PC-3 (cell line): ENCODE measurements at places on chromosomes 3 and 15.

GRCh38 chr15:100940767-100941379 lies 21.7 kb downstream of the LRRK1 start:
- no peak for DNase-seq
- H3K27ac ChIP-seq, result no peak overlapping the region
- no peak overlapping the region for H3K4me3 ChIP-seq
- H3K36me3 ChIP-seq, result no peaks in the 10 kb centered on the region
- no peaks in the 10 kb centered on the region for H3K27me3 ChIP-seq
- H3K4me1 ChIP-seq, result no peaks in the 10 kb centered on the region

DNA sequence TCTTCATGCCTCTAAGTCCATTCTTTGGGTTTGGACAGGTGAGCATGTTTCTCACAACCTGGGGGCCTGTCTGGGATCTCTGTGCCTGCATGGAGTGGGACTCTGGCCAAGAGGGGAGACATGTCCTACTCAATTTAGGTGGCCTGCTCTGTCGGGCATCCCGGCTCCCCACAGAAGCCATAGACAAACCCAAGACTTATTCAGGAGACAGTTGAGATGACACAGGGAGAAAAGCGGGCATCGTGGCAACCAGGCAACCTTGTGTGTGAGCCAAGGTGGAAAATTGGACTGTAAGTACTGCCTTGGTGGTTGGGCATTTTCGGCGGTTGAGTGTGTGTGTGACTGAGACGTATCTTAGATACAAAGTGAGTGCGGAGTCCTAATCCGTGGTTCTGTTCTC lies 40.5 kb downstream of the PPCDC start:
- no peak overlapping the region for H3K4me3 ChIP-seq
- H3K36me3 ChIP-seq, result no peaks in the 10 kb centered on the region
- DNase-seq, result no peak

DNA sequence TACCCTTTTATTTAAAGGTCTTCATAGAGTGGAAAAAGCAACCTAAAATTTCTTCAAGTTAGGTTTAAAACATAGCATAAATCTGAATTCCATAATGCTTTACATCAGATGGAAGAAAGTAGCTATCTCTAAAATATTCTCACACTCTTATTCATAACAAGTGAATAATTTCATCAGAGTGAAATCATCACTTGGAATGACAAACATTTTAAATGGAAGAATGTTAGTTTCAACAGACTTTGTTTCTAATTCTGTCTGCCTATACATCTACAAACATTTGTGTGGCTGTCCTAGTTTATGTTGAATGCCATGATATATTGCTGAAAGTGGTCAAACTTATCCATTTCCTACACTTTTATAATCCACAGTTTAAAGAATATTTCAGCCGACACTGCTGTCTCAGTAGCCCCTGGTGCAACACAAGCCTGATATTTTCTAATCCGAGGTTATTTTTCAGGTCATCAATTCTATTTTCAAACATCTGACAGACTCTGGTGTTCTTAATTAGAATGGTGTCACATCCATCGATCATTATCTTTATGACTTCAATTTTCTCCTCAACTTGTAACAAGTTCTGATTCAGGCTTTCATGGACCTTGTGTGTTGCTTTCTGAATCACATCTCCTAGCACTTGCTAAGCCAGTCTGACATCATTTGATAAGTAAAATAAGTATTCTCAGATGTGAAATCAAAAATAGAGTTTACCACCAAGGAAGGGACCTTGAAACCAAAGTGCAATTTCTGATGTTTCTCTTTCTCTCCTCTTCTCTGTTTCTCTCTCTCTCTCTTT lies 17.1 kb upstream of the CNTN3 start:
- no peaks in the 10 kb centered on the region for H3K4me1 ChIP-seq
- H3K27me3 ChIP-seq, result no peaks in the 10 kb centered on the region
- no peak overlapping the region for H3K4me3 ChIP-seq
- no peak for DNase-seq
- H3K36me3 ChIP-seq, result no peaks in the 10 kb centered on the region
- no peak overlapping the region for H3K27ac ChIP-seq

DNA sequence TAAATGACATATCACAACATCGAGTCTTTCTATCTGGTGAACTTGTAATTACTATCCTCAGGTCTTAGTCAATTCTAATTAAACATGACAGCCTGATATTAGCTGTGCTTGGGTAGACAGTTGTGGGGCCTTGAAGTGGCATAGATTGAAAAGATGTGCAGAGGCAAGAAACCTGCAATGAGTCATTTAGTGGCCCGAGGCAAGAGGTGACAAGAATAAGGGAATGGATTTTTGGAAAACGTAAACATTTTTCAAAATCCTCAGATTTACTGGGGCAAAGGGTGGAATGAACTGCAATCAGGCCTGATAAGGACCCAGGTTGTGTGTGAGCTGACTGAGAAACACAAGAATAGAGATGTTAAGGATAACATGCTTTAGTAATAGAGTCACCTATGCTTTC lies 29.5 kb upstream of the ULK4 start:
- H3K27me3 ChIP-seq, result no peaks in the 10 kb centered on the region
- H3K27ac ChIP-seq, result no peak overlapping the region
- H3K4me1 ChIP-seq, result peaks cover 16% of the 10 kb centered on the region
- peak; percentile 67 for DNase-seq
- H3K4me3 ChIP-seq, result no peak overlapping the region

GRCh38 chr3:13296662-13297061 lies 123.5 kb downstream of the NUP210 start:
- no peaks in the 10 kb centered on the region for H3K36me3 ChIP-seq
- no peaks in the 10 kb centered on the region for H3K27me3 ChIP-seq
- H3K4me1 ChIP-seq, result peaks cover 8% of the 10 kb centered on the region
- H3K27ac ChIP-seq, result no peak overlapping the region

- DNase-seq, result no peak
- H3K4me3 ChIP-seq, result no peak overlapping the region
- H3K36me3 ChIP-seq, result no peaks in the 10 kb centered on the region
- H3K27me3 ChIP-seq, result no peaks in the 10 kb centered on the region
- no peak overlapping the region for H3K27ac ChIP-seq
Measured at GRCh38 chr3:85164436-85164835, 205.6 kb downstream of the CADM2 start.

GRCh38 chr3:12994357-12994606 lies 78.9 kb downstream of the IQSEC1 start:
- H3K27me3 ChIP-seq, result no peaks in the 10 kb centered on the region
- peaks cover 29% of the 10 kb centered on the region for H3K4me1 ChIP-seq
- peak overlapping the region; percentile 84 for H3K4me3 ChIP-seq
- peak overlapping the region; percentile 21; the same call in 1 of the 2 replicates for H3K27ac ChIP-seq

- DNase-seq, result no peak
- H3K4me1 ChIP-seq, result peaks cover 55% of the 10 kb centered on the region
- H3K27ac ChIP-seq, result no peak overlapping the region
- peaks cover 67% of the 10 kb centered on the region for H3K36me3 ChIP-seq
- no peak overlapping the region for H3K4me3 ChIP-seq
Measured at GRCh38 chr3:134366928-134367811, 7.1 kb downstream of the AMOTL2 start.

DNA sequence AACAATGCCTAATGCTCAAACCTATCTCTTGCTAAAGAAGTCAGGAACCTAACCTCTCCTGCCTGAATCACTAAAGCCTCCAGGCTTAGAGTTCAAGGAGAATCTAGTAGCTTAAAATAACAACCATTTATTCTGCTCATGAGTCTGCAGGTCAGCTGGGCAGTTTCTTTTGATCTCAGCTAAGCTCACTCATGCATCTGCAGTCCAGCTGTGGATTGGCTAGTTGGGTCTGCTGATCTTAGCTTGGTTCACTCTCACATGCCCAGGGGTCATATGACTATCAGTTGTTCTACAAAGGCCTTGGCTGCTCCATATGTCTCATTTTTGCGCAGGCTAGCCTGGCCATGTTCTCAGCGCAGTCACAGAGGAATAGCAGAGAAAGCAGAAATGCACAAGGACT lies 109.2 kb upstream of the STT3B start:
- H3K4me3 ChIP-seq, result no peak overlapping the region
- H3K4me1 ChIP-seq, result no peaks in the 10 kb centered on the region
- H3K27me3 ChIP-seq, result no peaks in the 10 kb centered on the region

DNA sequence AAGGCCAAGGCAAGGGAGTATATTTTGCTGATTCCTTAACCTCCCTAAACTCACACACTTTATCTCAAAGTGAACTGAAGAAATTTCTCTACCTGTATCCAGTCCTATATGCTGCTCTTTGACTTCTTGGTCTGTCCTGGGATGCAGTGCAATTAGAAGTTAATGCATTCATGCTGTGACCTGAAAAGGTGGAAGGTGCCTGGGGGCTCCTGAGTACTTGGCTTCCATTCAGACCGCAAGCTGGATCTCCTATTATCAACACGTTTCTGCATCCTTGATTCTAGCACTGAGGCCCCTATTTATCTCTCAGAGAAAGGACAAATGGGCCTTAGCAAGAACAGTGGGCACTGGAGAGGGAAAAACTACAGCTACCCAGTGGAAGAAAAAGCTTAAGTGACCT lies 17.7 kb upstream of the CADPS start:
- H3K36me3 ChIP-seq, result no peaks in the 10 kb centered on the region
- no peaks in the 10 kb centered on the region for H3K27me3 ChIP-seq
- no peaks in the 10 kb centered on the region for H3K4me1 ChIP-seq
- no peak for DNase-seq
- H3K27ac ChIP-seq, result no peak overlapping the region
- H3K4me3 ChIP-seq, result no peak overlapping the region

DNA sequence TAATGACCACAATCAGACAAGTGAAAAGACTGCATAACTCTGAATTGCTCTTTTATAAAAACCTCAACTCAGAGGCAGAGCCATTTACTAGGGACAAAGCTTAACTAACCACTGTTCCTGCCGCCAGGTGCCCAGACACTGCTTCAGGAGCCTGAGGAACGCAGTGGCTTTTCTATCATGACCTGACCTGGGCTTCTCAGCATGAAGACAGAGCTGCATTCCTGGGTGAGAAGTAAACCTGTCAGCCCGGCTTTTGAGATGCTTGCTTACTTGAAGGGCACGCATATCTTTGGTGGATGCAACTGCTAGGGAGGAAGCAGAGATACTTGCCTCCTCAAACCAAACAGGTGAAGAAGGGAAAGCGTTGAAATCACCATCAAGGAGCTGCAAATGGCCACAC lies 7.9 kb downstream of the LRRC31 start:
- no peaks in the 10 kb centered on the region for H3K4me1 ChIP-seq
- H3K27ac ChIP-seq, result no peak overlapping the region
- DNase-seq, result no peak
- no peak overlapping the region for H3K4me3 ChIP-seq

- H3K27me3 ChIP-seq, result peaks cover 48% of the 10 kb centered on the region
- no peaks in the 10 kb centered on the region for H3K36me3 ChIP-seq
- no peaks in the 10 kb centered on the region for H3K4me1 ChIP-seq
- H3K27ac ChIP-seq, result no peak overlapping the region
Measured at GRCh38 chr3:72232777-72233176, 447.8 kb upstream of the PROK2 start.
